Nasal cavity respiratory epithelium epithelial cell of viscerocranial mucosa (primary cell): ENCODE measurements at places on chromosomes 1 and 21. TPM values are rescaled to one million over a fixed set of nuclear protein-coding genes. Genes with fewer than 3 reads are reported as not detected.

BRINP3 gene
- total RNA-seq, result not detected in 2 replicates

PDE9A gene
- total RNA-seq, result 0.68 and 6.1 TPM in 2 replicates

BGLAP gene
- total RNA-seq, result under 0.01 and 0.07 TPM in 2 replicates

RNU1-2 gene
- under 0.01 TPM in 2 replicates for total RNA-seq

NPPB gene
- total RNA-seq, result not detected in 2 replicates
